ENCODE measurements at places on chromosomes 12 and 14.

DNA sequence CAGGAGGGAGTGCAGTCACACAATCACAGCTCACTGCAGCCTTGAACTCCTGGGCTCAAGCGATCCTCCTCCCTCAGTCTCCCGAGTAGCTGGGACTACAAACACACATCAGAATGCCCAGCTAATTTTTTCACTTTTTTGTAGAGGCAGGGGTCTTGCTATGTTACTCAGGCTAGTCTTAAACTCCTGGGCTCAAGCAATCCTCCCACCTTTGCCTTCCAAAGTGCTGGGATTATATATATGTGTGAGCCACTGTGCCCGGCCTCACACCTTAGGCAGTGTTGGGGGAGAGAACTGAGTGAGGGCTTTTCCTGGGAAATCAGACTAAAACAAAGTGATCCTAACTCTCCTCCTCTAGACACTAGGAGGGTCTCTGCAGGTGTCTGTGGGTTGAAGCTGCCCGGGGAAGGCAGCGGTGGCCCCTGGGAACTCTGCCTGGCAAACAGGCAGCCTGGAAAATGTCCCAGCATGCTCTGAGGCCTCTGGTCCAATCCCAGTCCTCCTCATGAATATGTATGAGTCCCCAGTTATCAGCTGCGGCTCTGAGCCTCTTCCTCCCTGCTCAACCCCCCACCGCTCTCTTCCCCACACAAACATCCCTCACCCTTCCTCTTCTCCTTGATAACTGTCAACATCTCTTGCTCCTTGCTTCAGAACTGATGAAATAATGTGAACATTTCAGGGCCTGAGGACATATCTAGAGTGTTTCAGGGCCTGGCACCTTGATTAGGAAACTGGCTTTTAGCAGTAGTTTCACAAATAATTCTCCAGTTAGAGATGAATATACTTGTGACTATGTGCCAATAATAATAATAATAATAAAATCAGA is 7.9 kb upstream of the NAA25 start:
- DNase-seq, result no peak

- DNase-seq, result no peak
Observed at GRCh38 chr12:116924558-116925453, 14.1 kb downstream of the FBXW8 start.

- no peak for DNase-seq
Observed at GRCh38 chr12:95942101-95942523, 302 bp downstream of the CCDC38 start.

DNA sequence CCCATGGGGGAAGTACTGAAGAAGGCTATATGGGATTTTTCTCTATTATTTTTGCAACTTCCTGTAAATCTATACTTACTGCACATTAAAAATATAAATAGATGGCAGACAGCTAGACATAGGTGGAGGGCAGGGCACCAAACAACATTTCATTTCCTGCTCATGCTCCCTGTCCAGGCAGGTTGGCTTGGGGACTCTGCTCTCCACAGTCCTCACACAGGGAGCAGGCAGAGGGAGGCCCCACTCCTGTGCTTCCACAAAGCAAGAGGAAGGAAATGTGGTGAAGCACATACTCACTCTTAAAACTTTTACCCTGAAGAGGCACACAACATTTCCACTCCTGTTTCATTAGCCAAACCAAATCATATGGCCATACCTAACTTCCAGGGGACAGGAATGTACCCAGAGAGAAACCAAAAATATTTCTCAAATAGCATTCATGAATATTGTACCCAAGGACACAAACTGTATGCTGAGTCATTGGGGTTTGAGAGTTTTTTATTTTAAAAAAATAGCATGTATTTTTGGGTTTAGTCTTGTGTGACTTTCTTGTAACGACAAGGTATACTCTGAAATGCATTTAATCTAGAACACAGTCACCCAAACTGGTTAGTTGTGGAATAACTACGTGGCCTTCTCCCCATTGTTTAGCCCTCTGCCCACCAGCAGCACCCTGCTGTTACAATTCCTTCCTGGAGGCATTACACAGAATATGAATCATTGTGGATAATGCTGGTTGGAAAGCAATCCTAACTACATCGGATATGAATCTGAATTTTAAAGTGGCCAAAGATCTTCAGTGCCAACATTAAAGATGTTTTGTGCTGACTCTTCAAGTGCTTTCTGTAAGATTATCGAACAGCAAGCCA is 40.9 kb downstream of the RTN1 start:
- no peak for DNase-seq

DNA sequence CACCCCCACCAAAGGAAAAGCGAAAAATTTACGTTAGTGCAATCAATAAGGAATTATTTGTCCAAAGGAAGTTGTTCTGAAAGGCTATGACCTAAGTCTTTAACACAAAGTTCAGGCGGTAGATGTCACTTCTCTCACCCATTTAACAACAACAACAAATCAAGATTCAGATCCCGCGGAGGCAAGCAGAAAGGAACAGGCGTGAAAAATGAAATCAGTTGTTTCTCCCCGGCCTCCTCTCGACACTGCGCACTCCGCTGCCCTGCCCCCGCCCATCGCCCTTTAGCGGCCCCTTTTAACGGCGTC is 1.4 kb downstream of the DENND5B start:
- no peak for DNase-seq

- DNase-seq, result no peak
Observed at GRCh38 chr14:55071870-55072640, 20.6 kb downstream of the MAPK1IP1L start.

GRCh38 chr12:93921521-93921920 is 226.9 kb upstream of the PLXNC1 start:
- DNase-seq, result no peak
